GM20000 (cell line): ENCODE measurements at places on chromosomes 7 and 10.
A peak's percentile ranks its signal among the peaks of the same experiment; 100 is the strongest.

- no peak for DNase-seq
Observed at GRCh38 chr7:139046143-139046542, 10.3 kb upstream of the ZC3HAV1L start.

DNA sequence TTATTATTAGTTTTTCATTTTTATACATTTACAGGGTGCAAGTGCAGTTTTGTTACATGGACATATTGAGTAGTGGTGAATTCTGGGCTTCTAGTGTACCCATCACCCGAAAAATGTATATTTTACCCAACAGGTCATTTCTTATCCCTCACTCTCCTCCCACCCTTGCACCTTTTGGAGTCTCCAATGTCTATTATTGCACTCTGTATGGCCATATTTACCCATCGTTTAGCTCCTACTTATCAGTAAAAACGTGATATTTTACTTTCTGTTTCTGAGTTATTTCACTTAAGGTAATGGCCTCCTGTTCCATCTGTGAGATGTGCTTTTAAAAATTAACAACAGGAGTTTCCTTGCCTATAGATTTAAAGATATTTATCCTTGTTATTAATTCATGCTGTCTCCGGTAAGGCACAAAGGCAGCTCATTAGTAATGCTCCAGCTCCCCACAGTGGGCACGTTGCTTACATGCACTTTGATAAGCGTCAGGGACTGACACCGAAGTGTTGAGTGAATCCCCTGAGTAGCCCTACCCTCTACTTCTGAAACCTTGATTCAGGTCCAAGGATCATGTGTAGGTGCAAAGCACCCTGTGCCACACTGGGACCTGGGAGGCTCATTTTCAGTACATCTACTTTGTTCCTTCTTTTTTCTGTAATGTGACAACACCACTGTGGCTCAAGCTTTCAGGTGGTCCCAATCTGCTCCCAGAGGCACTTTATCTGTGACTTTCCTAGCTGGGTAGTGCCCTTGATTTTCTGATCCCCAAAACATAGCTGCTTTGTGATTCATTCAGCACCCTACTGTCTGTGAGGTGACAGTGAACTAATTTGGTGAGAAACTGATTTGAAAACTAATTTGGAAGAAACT is 27.3 kb downstream of the HYAL4 start:
- peak; percentile 22 for DNase-seq

DNA sequence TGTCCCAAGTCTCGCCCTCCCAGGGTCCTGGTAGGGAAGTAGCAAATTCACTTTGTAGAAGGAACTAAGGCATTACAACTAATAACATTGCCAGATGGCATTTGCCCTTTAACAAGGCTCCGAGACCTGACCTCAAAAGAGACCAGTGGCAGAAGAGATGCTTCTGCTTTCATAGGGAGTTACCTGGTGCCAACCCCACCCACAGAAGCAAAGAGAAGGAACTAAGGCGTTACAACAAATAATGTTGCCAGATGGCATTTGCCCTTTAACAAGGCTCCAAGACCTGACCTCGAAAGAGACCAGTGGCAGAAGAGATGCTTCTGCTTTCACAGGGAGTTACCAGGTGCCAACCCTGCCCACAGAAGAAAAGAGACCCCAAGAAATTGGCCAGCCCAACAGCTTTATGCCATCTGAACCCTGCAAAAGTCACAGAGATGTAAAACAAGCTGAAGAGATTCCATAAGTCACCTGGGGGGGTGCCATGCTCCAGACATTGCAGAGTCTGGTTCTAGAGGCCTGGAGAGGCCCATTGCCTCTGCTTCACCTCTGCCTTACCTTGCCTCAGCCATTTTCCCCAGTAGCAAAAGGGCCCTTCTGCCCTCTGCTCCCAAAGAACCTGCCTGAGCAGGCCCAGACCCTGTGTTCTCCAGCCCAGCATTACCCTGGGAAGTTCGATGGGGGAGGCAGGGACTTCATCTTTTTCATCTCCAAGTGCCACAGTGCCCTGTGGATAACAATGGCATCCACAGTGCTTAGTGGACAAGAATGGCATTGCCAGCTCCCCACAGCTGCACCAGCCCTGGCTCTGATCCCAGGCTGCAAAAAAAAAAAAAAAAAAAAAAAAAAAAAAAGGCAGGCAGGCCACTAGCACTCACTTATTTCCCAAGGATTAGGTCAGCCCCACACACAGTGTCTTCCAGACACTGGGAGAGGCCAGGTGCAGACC is 179.5 kb upstream of the PLXNA4 start:
- DNase-seq, result no peak

DNA sequence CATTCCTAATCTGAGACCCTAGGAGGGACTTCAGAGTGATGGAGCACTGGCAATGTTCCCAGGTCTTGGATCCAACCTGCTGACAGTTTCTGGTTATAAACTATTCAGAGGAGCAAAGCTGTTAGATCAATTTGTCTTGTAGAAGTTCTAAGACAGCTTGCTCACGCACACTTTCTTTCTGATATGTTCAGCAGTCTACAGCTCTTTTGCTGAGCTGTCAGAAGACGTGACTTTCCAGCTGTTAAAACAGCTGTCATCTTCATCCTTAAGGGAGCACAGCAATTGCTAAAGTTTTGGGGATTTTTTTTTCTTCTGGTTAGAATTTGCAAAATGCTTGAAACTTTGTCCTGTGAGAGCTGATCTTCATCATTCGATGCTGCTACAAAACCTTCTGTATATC is 823.1 kb downstream of the SORCS1 start:
- DNase-seq, result no peak

DNA sequence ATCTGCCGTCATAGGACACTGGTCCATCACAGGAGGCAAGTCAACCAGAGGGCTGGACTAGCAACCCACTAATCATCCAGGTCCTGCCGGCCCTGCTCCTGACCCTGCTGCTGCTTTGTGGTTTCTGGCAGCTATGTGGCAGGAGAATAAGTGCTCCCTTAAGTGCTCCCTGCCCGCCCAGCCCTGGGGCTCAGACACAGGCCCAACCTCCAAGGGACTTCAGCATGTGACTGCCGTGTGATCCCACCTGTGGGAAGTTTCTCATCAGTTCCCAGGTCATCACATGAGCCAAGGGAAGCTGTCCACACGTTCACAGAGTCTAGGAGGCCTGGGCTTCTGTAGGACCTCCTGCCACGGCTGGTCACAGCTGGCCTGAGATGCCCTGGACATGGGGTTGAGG is 34.2 kb upstream of the ZNF488 start:
- DNase-seq, result no peak

- DNase-seq, result no peak
Observed at GRCh38 chr10:80410578-80411145, 2.3 kb downstream of the PRXL2A start.

GRCh38 chr10:124624466-124624865 is 119.7 kb downstream of the FAM53B start:
- DNase-seq, result no peak

GRCh38 chr7:156168434-156168833 is 356.2 kb upstream of the SHH start:
- DNase-seq, result no peak

- no peak for DNase-seq
Observed at GRCh38 chr10:34609287-34609940, 205.7 kb downstream of the PARD3 start.

DNA sequence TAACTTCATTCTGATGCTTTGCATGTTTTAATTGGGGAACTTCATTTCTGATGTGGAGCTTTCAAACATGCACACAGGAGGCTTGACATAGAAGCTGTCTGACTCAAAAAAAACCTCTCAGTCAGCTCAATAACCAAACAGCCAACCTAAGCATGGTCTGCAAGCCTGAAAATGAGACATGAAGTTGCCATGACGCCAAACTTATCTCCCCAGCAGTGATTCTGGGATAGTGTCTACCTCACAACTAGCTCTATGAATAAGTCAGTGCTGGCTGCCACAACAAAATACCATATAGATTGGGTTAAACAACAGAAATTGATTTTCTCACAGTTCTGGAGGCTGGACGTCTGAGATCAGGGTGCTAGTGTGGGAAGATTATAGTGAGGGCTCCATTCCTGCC is 244.2 kb downstream of the CCDC3 start:
- DNase-seq, result no peak

GRCh38 chr10:43395571-43396060 is 13.4 kb downstream of the HNRNPF start:
- no peak for DNase-seq

DNA sequence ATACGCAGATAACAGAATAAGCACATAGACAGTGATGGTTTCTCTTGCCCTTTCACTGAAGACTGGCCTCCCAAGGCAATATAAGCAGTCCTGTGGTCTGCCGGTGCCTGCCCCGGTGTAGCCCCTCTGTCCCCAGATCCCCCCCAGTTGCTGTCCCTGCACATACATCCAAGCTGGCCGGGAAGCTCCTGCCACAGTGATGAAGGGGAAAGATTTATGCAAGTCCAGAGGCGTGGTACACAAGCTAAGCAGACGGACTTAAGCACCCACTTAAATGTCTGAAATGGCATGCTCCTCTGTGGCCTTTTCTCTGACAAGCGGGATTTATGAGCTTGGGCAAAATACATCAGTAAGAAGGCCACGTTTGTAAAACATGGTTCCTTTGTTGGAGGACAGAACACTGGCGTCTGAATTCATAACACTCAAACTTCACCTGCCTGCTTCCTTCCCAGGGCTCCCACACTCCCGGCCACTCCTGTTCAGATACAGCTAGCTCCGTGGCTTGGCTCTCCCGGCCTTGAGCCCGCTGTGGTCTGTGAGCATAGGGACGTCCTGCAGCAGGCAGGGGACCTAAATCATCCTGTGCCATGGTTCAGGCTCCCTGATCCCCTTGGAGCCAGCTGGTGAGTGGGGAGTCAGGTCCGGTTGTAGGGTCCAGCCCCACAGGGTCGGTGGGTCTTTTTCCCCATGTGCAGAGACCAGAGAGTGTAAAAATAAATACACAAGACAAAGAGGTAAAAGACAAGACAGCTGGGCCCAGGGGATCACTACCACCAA is 61.7 kb upstream of the PPP2R2D start:
- no peak for DNase-seq

- no peak for DNase-seq
Observed at GRCh38 chr7:37229381-37229780, 219.3 kb downstream of the ELMO1 start.

DNA sequence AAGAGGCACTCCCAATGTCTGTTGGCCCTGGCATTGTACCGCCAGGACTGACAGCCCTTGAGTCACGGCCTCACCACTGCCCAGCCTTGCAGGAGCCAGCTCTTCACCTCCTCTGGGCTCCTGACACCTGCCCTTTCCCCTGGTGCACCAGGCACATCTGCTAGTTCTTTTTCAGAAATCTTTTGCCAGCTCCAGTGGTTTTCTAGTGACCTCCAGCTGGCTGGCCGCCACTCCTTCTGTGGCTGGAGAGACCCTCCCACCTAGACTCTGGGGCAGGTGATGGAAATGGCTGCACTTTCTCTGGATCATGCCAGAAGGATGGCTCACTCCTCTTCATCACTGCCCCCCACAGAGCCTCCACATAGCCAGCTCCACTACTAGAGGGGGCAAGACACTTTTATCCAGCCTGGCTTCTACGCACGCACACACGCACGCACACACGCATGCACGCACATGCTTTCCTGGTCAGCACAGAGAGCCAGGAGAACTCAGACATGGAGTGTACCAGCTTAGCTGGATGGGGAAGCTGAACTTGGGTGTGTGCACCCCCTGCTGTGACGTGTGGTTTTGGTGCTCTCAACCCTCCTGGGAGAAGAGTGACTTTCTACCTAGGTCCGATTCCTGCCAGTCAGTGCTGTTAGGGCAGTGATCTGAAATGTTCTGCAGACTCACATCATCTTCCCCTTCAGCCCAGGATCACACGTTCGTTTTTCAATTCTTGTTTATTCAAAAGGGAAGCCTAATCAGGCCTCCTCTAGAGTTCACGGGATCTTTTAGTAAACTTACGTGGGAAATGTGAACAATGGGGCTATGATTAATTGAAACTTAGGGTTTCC is 222.0 kb downstream of the PRPF18 start:
- DNase-seq, result no peak

DNA sequence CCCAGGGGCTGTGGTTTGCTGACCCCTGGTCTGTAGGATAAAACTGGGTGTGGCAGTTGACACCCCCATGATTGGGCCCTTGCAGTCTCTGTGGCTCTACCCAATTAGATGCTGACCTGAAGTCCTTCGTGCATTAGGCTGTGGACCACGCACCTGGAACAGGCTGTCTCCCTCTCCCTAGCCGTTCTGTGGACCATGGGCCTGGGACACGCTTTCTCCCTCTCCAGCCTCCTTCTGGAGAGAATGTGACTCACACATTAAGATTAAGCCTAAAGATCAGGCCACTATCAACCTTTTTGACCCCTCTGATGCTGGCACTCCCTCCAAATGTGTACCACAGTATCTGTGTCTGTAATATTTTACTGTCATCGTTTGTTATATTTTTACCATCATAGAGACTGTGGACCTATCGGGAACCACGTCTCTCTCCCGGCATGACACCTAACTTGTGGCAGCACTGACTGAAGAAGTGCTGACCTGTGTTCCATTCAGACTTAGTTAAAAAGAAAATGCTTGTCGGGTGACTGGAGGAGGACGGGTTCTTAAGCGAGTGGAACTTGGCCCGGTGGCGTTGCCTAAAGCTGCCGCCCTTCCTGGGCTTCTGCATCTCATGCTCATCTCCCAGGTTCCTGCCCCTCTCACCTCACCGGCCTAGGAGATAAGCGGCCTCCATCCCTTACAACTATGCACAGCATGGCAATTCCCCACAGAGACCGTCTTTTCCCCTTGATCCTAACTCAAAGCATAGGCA is 92.8 kb downstream of the WDR37 start:
- no peak for DNase-seq

GRCh38 chr7:116386674-116387073 is 112.9 kb upstream of the CAV2 start:
- DNase-seq, result no peak

- DNase-seq, result no peak
Observed at GRCh38 chr10:86960863-86961434, 2.5 kb downstream of the SNCG start.

GRCh38 chr10:26858707-26859034 is 2.1 kb downstream of the ABI1 start:
- DNase-seq, result no peak

- no peak for DNase-seq
Observed at GRCh38 chr7:96921231-96921630, 84.1 kb upstream of the DLX6 start.

DNA sequence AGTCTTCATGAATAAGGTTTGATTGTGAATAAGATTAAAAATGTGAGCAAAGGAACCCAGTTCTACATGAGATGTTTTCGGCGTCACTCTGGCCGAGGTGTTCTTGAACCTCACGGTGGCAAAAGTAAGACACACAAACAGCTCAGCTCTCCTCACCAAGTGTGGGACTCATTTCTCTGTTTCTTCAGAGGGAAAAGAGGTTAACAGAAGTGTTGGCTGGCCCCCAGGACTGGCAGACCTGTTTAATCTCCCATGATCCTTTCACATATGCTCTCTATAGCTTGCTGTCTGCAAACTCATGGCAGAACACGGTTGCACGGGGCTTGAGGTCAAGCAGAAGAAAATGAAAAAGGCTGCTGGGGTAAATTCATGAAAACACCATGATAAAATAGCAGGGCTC is 394.4 kb downstream of the CALN1 start:
- DNase-seq, result no peak

DNA sequence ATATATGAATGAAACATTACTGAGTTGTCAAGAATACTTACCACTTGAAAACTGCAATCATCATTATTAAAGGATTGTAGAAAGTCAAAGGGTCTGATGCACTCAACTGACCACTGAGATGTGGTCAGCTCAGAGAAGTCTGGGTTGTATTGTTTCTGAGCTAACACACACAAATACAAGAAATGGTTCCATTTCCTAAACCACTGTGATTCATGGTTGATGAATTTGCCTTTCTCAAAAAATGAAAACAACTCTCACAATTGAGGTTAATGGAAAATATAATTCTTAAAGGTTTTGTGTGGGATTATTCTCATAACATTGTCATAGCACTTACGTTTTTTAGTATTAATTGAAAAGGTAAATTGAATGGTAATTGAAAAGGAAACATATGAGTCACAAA is 45.6 kb upstream of the TAS2R16 start:
- DNase-seq, result no peak
